BE2C (cell line): ENCODE measurements at places on chromosomes 3 and 15.

- no peak for DNase-seq
Observed at GRCh38 chr15:95760508-95760907, 570.0 kb upstream of the NR2F2 start.

DNA sequence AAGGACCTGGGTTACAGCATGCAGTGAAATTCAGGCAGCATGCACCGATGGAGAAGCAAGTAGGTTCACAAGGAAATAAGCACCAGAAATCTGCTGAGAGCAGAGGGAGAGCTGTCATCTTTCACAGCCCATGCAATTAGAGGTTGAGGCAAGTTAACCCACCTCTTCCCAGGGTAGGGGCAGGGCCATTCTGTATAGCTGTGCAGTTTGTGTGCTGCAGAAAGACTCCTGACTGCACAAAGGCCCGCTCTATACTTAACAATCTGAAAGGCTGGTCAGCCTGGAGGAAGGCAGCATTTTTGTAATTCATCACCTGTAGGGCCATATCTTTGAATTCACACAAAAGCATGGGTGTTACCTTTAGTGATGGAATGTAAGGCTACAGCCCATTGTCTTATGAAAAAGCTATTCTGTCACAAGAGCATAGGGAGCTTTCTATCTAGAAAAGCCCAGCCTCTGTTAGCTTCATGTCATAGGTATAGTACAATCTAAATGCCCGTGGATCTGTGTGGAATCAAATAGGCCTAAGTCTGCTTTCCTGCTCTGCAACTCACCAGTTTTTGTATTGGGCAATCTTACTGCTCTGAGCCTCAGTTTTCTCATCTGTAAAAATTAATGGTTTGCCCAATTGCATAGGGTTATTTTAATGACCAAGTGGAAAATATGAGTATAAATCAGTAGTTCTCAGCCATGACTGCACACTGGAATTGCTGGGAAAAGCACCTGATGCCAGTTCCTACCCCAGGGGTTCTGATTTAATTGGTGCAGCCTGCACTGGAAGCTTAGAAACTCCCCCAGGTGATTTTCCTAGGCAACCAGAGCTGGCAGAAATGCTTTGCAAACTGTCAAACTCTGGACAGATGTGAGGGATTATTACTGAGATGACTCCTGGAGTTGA lies 65.2 kb downstream of the ATP13A5 start:
- no peak for DNase-seq

DNA sequence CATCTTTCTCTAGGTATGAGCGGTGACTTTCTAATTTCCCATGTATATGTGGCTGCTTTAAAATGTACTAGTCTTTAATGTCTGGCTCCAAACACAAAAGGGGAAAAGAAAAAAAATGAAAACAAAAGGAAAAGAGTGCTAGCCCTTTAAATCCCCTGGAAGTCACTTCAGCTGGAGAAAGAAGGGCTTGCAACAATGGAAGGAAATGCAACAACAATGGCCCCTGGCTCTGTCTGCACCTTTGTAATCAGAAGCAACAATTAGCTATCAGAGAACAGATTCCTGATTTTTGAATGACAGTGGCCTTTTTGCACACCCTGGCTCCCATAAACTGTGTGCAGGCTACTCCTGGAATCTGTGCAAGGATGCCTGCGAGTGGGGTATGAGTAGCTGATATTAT lies 591.2 kb downstream of the FHIT start:
- DNase-seq = no peak

- DNase-seq = no peak
Observed at GRCh38 chr15:101394056-101394630, 95.4 kb downstream of the PCSK6 start.

- DNase-seq = no peak
Observed at GRCh38 chr3:15783361-15783969, 14.3 kb downstream of the ANKRD28 start.

GRCh38 chr3:148528024-148528423 lies 169.7 kb upstream of the AGTR1 start:
- DNase-seq = no peak

DNA sequence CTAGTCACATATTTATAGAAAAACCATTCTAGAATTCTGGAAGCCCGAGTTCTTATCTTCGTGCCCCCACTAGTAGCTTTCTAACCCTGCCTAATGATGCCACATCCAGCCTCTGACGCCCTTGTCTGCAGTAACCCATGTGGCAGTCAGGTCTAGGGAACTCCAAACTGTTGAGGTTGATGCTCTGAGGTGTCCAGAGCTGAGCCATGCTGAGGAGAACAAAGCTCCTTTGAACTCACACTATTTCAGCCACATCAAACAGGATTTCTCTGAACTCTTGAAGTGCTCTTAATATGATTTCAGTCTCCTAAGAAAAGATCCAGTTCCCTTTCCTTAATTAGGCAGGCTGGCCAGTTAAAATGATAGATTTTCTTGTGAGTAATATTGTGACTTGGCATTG lies 150.5 kb upstream of the ST8SIA2 start:
- DNase-seq = no peak

GRCh38 chr3:194869482-194870169 lies 183.9 kb downstream of the FAM43A start:
- no peak for DNase-seq

GRCh38 chr3:151843275-151843674 lies 29.4 kb downstream of the AADAC start:
- DNase-seq = no peak

- DNase-seq = no peak
Observed at GRCh38 chr15:50911001-50911400, 2.5 kb downstream of the AP4E1 start.

GRCh38 chr3:47412842-47413520 lies 32.2 kb downstream of the PTPN23 start:
- DNase-seq = no peak

GRCh38 chr3:196202516-196202970 lies 8.7 kb downstream of the ZDHHC19 start:
- no peak for DNase-seq

DNA sequence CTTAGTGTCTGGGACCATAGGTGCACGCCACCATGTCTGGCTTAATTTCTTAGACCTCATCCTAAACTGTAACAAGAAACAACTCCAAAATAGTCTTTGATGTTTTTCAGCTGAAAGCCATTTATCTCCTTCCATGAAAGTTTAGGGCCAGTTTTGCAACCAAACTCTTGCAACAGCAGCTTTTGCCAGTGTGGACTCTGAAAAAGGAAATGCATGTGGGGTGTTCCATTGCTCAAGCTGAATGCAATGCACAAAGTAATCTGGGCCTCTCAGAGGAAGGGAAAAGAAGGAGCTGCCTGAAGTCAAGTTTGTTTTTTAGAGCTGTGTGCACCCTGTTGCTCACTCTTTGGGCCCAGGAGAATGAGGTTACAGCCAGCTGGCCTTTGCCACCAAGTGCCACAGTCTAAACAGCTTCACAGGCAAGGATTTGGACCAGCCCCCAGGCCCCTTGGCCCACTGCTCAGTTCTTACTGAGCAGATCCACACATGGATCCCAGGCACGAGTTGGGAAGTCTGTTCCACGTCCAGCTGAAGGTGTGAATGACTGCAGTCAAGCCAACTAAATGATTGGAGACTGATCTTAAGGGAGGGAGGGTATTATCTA lies 212.3 kb upstream of the LRRFIP2 start:
- DNase-seq = no peak

DNA sequence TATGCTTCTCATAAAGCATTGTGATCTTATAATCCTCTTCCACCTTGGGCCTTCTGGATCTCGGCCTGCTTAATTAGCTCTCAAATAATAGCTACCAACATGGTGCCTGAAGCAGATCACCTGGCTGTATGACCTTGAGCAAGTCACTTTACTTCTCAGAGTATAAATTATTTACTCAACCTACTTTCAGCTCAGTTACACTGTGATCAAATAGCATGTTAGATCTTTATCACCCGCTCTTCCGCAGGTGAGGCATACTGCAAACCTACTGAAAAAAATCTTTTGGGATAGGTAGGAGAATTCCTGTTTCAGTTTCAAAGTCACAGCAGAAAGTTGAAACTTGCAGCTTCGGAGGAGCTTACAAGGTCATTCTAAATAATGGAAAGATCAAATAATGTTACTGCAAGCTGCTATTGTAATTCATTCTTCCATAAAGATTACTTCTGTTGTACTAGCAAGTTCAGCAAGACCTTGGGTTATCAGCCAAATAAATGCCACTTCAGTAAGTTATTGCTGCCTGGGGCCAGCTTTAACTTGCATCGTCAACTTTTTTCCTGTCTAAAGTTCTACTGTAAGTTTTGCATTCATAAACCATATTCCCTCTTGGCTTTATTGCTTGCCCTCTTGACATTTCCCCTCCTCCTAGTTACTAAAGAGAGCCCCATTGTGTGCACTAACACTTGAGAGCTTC lies 268.4 kb upstream of the ATP11B start:
- no peak for DNase-seq

- peak; percentile 69 for DNase-seq
Observed at GRCh38 chr3:84836961-84837360, 121.8 kb upstream of the CADM2 start.

DNA sequence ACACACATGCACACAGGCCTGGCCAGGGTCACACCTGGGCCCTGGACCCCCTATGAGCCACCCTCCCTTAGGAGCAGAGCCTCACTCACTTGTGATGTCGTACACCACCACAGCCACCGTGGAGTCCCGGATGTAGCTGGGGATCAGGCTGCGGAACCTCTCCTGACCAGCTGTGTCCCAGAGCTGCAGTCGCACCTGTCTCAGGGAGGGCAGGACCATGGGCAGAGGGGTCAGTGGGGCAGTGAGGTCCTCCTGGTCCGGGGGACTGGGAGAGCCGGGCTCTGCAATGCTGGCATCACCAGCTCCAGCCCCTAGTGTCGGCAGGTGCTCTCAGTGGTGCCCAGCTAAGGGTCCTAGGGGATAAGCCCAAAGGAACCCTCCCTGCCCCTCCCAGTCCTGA lies 35.6 kb downstream of the SRPRB start:
- no peak for DNase-seq

DNA sequence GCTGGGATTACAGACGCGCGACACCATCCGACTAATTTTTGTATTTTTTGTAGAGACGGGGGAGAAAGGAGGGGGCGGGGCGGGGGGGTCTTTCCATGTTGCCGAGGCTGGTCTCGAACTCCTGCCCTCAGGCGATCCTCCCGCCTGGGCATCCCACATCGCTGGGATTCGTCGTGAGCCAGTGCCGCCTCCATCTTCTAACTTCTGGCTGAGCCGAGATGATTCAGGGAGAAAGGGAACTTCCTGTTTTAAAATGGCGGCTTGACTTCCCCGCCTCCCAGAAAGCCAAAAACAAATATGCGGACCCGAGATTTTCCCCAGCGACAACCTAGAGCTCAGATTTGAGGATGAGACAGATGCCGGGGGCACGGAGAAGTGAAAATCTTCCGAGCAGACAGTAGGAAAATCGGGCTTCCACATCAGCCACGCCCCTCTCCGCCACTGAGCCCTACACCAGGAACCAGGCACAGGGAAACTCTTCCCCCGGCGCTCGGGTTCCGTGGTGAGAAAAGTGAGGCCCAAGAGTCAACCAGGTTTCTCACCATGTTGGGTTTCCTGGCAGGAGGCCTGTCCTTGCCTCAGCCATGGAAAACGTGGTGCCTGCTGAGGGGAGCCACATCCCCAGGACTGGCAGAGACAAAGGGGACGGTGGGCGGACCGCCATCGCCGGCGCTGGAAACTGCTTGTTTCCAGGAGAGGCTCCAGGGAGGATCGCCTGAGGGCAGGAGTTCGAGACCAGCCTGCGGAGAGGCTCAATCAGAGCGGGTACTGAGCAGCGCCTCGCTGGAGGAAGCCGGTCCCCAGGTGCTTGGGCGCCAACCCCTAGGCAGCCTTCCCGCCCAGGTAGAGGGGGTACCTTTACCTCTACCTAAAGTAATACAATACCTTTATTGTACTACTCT lies 18.7 kb downstream of the CHST14 start:
- DNase-seq = no peak

DNA sequence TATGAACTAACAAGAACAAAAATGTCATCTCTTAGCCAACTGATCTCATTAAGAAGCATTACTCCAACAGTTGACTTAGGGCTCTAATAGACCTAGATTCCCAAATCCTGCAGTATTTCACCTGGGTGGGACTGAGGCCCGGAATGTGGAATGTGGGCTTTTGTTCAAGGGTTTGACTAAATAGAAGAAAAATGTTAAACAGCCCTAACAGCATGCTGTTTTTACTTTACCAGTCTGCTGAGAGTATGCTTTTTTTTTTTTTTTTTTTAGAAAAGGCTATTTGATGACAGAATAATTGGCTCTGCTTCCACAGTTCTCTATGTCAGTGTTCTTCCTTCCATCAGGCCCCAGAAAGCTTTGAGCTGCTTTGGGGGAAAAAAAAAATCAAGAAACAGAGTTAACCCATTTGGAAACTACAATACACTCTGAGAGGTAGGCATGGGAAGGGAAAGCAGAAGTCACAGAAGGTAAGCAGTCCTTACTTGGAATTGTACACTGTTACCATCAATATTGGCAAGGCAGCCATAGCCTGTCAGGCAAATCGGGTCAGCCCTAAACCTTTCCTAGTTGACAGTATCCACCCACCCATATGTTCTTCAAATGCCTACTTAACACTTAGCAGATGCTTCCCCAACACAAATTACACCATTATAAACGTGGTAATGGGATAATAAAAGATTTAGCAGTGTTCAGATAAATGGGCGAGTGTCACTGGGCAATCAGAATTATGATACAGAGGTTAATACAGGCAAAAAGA lies 224.2 kb downstream of the CNTN3 start:
- no peak for DNase-seq

GRCh38 chr15:47929138-47929803 lies 191.5 kb upstream of the SLC24A5 start:
- DNase-seq = no peak

DNA sequence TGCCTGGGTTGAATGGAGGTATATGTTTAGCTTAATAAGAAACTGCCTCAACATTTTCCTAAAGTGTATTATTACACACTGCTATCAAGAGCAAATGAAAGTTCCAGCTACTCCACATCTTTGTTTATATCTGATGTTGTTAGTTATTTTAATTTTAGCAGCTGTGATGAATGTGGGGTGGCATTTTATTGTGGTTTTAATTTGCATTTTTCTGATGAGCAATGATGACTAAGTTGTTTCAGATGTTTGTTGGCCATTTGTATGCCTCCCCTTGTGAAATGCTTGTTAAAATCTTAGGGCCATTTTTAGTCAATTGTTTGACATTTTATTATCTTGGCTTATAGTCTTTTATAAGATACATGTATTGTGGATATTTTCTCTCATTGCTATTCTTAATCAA lies 260.4 kb upstream of the SLCO3A1 start:
- no peak for DNase-seq

GRCh38 chr3:114111060-114111770 lies 54.7 kb downstream of the QTRT2 start:
- DNase-seq = no peak

DNA sequence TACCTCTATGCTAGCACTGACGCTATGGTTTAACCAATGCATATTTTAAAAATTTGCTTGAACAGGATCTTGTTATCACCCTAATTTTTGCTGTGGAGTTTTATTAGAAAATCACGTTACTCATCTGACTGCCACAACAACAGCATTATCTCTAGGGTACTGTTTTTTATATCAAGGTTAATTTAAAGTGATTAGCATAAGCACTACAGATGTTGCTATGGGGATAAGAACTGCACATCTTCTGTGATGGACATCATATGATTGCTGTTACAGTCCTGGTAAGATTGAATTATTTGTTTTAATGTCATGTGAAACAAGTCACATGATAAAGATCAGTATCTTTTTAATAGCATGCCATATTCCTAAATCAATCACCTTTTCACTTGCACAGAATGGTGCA lies 492.2 kb upstream of the ROBO2 start:
- no peak for DNase-seq
